Mesendoderm (in vitro differentiated cells): ENCODE measurements at places on chromosomes 11 and 22.

- H3K4me3 ChIP-seq: no peak overlapping the region
- DNase-seq: no peak
- peaks cover 4% of the 10 kb centered on the region for H3K4me1 ChIP-seq
- H3K27me3 ChIP-seq: no peaks in the 10 kb centered on the region
- no peaks in the 10 kb centered on the region for H3K36me3 ChIP-seq
- H3K27ac ChIP-seq: no peak overlapping the region
Measured at GRCh38 chr22:40218152-40218551, 40.4 kb downstream of the TNRC6B start.

DNA sequence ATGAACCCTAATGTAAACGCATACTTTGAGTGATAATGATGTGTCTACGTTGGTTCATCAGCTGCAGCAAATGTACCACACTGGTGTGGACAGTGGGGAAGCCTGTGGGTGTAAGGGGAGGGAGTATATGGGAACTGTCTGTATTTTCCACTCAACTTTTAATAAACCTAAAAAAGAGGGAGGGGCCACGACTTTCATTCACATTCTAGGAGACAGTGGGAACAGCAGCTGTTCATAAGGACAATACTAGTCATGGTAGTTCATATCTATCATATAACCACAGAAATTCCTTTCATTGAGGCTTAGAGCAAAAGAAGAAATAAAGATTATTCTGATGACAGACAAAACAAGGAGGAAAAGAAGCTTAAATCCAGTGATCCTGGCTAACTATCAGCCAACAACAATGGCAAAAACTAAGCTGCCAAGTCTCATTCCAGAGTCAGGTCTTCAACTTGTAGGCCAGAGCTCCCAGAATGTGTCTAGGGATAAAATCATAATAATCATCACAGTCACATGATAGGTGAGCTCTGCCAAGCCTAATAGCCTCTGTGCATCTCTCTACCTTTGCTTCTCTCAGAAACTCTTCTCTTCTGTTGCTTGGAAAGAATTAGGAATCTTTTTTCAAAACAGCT, 59.4 kb upstream of the CHRM4 start:
- DNase-seq: no peak
- H3K27ac ChIP-seq: no peak overlapping the region
- H3K4me3 ChIP-seq: no peak overlapping the region

DNA sequence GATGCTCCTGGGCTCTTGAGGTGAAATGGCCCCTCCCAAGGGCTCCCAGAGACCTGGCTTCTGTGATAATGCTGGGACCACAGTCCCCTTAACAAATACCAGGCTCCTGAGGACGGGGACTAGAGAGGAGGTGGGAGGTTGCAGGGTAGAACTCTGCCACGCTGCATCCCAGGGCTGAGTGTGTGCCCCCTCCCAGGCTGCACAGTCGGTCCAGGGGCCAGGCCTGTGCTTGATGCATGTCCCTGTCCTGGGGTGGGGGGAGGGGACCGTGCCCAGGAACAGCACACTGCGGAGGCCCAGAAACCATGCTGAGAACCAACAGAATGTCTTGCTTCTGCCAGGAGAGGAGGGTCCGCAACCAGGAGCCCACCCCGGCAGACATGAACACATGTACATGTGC, 9.3 kb downstream of the CSF2RB start:
- H3K27ac ChIP-seq: no peak overlapping the region
- no peaks in the 10 kb centered on the region for H3K27me3 ChIP-seq
- H3K36me3 ChIP-seq: no peaks in the 10 kb centered on the region
- DNase-seq: no peak
- H3K4me1 ChIP-seq: no peaks in the 10 kb centered on the region
- H3K4me3 ChIP-seq: no peak overlapping the region

- no peak overlapping the region for H3K27ac ChIP-seq
- no peak overlapping the region for H3K4me3 ChIP-seq
- DNase-seq: no peak
- no peaks in the 10 kb centered on the region for H3K36me3 ChIP-seq
Measured at GRCh38 chr11:113276466-113276865, 37.9 kb upstream of the TTC12 start.

GRCh38 chr11:77705876-77706579, 68.4 kb upstream of the CLNS1A start:
- no peaks in the 10 kb centered on the region for H3K27me3 ChIP-seq
- H3K4me3 ChIP-seq: no peak overlapping the region
- H3K27ac ChIP-seq: no peak overlapping the region
- DNase-seq: no peak
- H3K4me1 ChIP-seq: no peaks in the 10 kb centered on the region
- H3K36me3 ChIP-seq: no peaks in the 10 kb centered on the region

- H3K27ac ChIP-seq: no peak overlapping the region
- no peaks in the 10 kb centered on the region for H3K27me3 ChIP-seq
- H3K4me1 ChIP-seq: no peaks in the 10 kb centered on the region
- H3K4me3 ChIP-seq: no peak overlapping the region
Measured at GRCh38 chr11:16015741-16016467, 340.4 kb downstream of the SOX6 start.

DNA sequence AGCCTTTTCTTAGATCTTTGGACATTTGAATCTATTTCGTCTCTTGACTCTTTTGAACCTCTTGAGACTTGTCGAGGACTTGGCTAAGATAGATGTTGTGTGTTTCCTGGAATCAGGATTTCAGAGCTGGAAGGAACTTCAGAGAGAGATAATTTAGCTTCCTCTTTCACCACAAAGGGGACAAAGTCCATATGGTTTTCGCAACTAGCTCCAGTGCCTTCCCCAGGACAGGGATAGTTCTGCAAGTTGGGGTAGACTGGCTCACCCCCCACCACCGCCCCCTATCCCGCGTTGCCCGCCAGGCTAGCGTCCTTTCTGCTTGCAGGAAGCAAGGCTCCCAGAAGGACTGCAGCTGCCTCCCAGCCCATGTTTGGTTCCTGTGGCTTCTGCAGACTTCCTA, 75.7 kb upstream of the MYO18B start:
- DNase-seq: peak; percentile 7
- no peak overlapping the region for H3K27ac ChIP-seq
- no peak overlapping the region for H3K4me3 ChIP-seq
- no peaks in the 10 kb centered on the region for H3K4me1 ChIP-seq
- H3K27me3 ChIP-seq: no peaks in the 10 kb centered on the region

GRCh38 chr22:21975273-21975672, 7.3 kb downstream of the TOP3B start:
- H3K4me1 ChIP-seq: no peaks in the 10 kb centered on the region
- DNase-seq: no peak
- no peak overlapping the region for H3K4me3 ChIP-seq
- peaks cover 7% of the 10 kb centered on the region for H3K36me3 ChIP-seq

GRCh38 chr22:43151251-43152002, at the start of gene TSPO:
Gene TSPO (plus strand): TSS chr22:43151559. CDS start chr22:43159239, 7,680 bp downstream.
- H3K27me3 ChIP-seq: no peaks in the 10 kb centered on the region
- peak within 1 kb of the TSS; percentile 30 for H3K4me3 ChIP-seq

DNA sequence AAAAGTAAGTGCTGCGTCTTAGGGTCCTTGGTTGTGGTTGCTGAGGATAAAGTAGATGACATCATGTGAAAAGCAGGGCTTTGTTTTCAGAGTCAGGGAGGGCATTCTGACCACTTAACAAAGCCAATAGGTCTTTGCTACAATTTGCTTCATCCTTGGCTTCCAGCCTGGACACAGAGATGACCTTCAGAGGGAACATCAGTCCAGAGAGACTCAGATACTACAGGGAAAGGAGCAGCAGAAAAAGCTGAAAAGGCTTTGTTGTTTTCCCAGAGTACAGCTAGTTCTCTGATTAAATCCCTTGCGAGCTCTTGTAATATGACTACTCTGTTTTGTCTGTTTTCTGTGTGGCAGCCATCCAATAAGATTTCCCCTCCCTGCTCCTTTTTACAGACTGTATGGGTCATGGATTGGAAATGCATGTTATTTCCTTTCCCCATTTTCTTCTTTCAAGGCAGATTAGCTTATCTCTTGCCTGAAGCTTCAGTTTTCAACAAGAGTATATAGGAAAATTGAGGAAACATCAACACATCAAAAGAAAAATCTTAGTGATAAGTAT, 31.9 kb downstream of the ATG13 start:
- peaks cover 5% of the 10 kb centered on the region for H3K36me3 ChIP-seq
- H3K4me3 ChIP-seq: no peak overlapping the region
- DNase-seq: peak; percentile 58
- H3K27me3 ChIP-seq: no peaks in the 10 kb centered on the region

DNA sequence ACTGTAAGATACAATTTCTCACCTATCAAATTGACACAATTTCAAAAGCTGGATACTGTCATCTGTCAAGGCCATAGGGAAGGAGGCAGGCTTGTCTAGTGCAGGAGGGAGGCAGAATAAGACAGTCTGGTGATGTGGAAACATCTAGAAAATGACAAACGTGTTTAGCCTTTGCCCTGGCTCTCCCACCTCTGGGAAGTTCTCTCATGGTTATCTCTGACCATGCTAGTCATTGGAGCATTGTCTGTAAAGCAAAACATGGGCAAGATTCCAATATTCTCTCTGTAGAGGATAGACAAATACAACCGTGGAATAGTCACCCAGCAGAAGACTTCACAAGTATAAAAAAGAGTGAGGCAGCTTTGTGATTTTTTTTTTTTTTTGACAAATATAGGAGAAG, 9.1 kb upstream of the SERHL2 start:
- peaks cover 7% of the 10 kb centered on the region for H3K4me1 ChIP-seq
- DNase-seq: no peak
- no peaks in the 10 kb centered on the region for H3K36me3 ChIP-seq
- H3K4me3 ChIP-seq: no peak overlapping the region

- H3K27me3 ChIP-seq: no peaks in the 10 kb centered on the region
- peak; percentile 49 for DNase-seq
- H3K4me1 ChIP-seq: no peaks in the 10 kb centered on the region
- no peak overlapping the region for H3K27ac ChIP-seq
- peak overlapping the region; percentile 55 for H3K4me3 ChIP-seq
Measured at GRCh38 chr22:32475468-32476010, 928 bp downstream of the FBXO7 start.

DNA sequence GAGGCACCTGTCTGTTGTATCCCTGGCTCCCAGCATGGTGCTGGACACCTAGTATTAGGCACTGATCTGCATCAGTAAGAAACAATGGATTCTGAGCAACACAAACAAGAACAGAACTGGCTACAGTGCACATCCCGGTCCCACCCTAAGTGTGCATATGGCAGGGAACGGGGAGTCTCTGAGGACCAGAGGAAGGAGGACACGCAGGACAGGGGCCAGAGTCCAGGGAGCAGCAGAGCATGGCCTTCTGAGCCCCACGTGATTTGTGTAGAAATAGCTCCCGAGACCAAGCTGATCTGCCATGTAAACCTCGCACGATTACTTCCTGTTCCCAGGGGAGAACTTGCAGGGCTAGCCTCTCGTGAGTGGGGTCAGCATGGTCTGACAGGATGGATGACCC, 12.7 kb upstream of the SNX32 start:
- H3K4me3 ChIP-seq: no peak overlapping the region
- no peaks in the 10 kb centered on the region for H3K4me1 ChIP-seq
- H3K27ac ChIP-seq: no peak overlapping the region
- no peak for DNase-seq
- no peaks in the 10 kb centered on the region for H3K36me3 ChIP-seq
- no peaks in the 10 kb centered on the region for H3K27me3 ChIP-seq

GRCh38 chr22:30206944-30207343, 39.6 kb downstream of the LIF start:
- no peak overlapping the region for H3K27ac ChIP-seq
- H3K4me1 ChIP-seq: no peaks in the 10 kb centered on the region

- DNase-seq: no peak
- H3K36me3 ChIP-seq: no peaks in the 10 kb centered on the region
- H3K4me3 ChIP-seq: no peak overlapping the region
- no peaks in the 10 kb centered on the region for H3K4me1 ChIP-seq
Measured at GRCh38 chr11:2317354-2318050, 15.7 kb downstream of the TSPAN32 start.

GRCh38 chr11:10095412-10096208, 198.4 kb downstream of the SBF2 start:
- no peaks in the 10 kb centered on the region for H3K27me3 ChIP-seq
- no peaks in the 10 kb centered on the region for H3K36me3 ChIP-seq
- no peak overlapping the region for H3K27ac ChIP-seq
- no peak for DNase-seq
- H3K4me1 ChIP-seq: no peaks in the 10 kb centered on the region

GRCh38 chr11:88697139-88697538, 359.6 kb upstream of the CTSC start:
- no peak overlapping the region for H3K27ac ChIP-seq
- no peaks in the 10 kb centered on the region for H3K4me1 ChIP-seq
- DNase-seq: no peak
- no peak overlapping the region for H3K4me3 ChIP-seq

- H3K27me3 ChIP-seq: no peaks in the 10 kb centered on the region
- H3K27ac ChIP-seq: no peak overlapping the region
- H3K4me3 ChIP-seq: no peak overlapping the region
- no peaks in the 10 kb centered on the region for H3K4me1 ChIP-seq
- no peaks in the 10 kb centered on the region for H3K36me3 ChIP-seq
- peak; percentile 63 for DNase-seq
Measured at GRCh38 chr22:38415561-38416321, 39.3 kb downstream of the KCNJ4 start.

DNA sequence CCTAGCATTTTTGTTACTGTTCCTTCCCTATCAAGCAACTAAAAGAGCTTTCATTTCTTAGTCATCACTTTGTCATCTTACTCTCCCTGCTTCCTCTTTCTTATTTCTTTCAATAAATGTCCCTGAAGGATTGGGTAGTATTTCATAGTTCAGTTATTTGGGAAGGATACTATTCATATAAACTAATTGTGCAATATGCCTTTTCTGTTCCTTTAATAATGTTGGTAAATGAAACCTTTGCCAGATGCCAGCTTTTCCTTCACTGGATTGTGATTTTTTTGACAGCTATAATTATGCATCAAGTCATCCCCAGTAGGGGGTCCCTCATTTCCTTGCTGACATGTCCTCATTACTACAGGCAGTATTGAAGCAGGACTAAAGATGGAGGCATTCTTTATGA, 101.7 kb downstream of the ATM start:
- H3K27ac ChIP-seq: no peak overlapping the region
- H3K4me1 ChIP-seq: no peaks in the 10 kb centered on the region
- H3K27me3 ChIP-seq: no peaks in the 10 kb centered on the region
- no peak for DNase-seq

DNA sequence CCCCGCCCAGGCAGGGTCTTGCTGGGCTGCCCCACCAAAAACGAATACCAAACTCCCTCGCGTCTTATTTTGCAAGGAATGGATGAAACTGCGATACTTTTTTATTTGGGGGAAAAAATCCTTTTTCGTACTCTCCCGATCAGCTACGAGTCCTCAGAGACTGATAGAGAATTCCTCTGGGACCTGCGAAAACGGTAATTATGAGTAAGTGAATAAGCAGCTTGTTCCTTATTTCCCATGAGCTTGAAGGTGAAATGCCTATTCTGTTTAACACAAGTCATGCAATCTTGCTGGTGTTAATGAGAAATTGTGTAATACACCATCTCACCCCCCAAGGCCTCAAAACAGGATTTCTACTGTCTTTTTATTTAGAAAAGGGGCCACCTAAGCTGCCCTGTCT, 5.5 kb downstream of the GRK3 start:
- no peaks in the 10 kb centered on the region for H3K27me3 ChIP-seq
- no peaks in the 10 kb centered on the region for H3K36me3 ChIP-seq
- no peak overlapping the region for H3K27ac ChIP-seq
- DNase-seq: no peak
- H3K4me3 ChIP-seq: no peak overlapping the region
- H3K4me1 ChIP-seq: no peaks in the 10 kb centered on the region
